GM10248 (cell line): ENCODE measurements at places on chromosomes 6 and 20.

- no peak for DNase-seq
Measured at GRCh38 chr6:36525346-36525745, 21.9 kb downstream of the STK38 start.

DNA sequence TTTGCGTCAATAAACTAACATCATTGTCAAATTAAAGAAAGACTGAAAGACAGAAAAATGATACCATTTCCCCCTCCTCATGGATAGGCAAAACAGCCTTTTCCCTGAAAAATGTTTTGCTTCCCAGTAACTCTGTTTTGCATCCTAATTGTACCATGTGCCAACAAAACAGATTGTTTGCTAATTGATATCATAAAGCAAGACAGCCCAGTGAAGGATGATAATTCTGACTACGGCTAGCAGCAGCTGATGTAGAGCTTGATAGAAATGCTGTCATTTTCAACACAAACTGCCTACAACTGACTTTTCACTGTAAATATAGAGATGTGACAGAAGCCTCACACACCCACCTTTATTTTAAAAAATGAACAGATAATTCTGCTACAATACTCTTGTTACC lies 1061.6 kb downstream of the HACE1 start:
- DNase-seq = no peak

- no peak for DNase-seq
Measured at GRCh38 chr6:140542863-140543262, 1168.4 kb upstream of the CITED2 start.

DNA sequence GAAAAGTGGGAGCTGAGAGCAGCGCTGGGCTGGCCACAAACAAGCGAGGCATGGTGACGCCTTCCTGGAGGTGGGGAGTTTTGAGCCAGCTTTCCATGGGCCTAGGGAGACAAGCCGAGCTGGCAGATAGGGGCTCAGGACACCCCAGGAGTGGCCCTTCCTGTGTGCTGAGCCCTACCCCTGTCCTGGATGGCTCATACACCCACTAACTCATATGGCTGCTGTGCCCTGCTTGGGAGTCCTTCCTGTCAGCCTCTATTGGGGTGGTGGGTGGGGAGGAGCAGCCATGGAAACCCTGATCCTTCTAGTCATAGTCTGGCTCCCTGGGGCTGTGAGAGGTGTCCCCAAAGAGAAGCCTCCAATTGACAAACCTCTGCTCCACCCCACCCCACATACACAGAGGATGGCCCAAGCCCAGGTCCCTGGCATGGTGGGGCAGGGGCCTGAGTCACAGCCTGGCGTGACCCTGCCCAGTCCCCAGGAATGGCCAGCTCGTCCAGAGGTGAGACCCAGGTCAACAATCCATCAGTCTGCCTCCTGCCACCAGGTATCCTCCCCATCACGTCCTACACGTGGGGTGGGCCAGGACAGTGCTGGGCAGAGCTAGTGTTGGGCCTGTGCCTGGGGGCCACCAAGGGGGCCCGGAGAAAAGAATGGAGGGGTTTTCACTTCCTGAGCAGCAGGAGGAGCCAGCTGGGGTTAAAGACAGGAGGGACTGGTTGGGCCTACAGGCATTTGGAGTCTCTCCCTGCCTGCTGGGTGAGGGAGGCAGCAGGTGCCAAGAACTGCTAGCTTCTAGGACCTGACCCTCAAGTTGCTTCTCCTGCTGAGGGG lies 52.2 kb downstream of the MRPL14 start:
- DNase-seq = no peak
